Islet precursor cell (in vitro differentiated cells): ENCODE measurements at places on chromosomes 6 and 20.

DNA sequence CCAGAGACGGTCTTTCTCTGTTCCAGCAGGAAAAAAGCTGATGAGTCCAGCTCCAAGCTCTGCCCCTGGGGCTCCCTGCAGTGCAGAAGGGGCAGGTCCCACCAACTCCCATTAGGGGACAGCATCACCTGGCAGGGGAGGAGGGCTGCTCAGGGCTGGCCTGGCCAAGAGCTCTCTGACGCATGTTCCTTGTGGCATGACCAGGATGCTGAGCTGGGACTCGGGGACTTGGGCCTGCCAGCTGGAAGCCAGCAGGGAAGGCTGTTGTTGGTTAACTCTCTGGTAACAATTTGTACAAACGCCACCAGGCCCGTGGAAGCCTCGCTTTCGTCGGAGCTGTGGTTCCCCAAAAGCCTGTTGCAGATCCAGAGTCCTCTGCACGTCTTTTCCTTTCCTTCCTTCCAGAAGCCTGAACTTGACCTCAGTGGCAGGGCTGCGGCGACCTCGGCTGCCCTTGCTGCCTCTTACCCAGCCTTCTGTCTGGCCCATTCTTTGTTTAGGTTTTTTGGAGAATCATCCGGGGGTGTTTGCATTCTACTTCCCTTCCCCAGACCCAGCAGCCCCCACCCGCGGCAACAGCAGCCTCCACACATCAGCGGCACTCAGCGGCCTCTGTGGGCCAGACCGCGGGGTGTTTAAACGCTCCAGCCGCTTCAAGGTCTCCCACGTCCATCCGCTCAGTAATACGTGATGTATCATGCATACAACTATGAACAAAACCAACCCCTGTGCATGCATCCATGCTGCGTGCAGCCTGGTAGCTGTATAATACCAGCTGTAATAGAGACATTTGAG lies 63.3 kb downstream of the GNAS-AS1 start:
- DNase-seq, result no peak

GRCh38 chr6:131041814-131042213 lies 21.2 kb downstream of the EPB41L2 start:
- no peak for DNase-seq

DNA sequence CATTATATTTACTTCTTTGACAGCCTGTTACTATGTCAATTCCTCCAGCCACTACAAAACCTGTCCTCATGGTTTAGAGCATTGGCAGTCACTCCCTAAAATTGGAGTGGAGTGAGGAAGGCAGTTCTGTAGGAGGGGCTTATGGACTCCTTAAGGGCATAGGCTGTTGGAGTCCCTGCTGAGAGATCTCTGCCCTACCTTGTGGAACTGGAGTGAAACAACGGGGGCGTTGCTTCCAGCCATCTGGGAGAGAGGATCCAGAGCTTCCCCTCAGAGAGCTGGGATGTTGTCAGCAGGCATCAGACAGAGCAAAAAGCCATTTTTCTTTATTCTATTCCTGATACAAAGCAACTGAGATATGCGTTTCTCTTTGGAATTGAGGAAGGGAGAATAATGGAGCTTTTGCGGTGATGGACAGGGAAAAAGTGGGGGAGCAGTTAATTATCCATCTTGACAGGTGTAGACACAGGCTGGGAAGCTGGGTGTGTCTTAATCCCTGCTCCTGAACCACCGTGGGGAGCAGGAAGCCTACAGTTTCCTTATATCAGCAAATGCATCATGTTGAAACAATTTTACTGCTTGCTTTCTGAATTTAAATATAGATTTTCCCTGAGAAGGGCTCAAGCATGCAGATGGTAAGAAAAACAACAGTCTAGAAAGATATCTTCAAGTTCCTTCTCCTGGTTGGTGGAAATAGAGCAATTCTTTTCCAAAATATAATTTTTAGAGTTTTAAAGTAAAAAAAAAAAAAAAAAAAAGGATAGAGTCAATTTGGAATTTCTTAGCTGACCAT lies 402.5 kb downstream of the PLCB1 start:
- DNase-seq, result no peak

DNA sequence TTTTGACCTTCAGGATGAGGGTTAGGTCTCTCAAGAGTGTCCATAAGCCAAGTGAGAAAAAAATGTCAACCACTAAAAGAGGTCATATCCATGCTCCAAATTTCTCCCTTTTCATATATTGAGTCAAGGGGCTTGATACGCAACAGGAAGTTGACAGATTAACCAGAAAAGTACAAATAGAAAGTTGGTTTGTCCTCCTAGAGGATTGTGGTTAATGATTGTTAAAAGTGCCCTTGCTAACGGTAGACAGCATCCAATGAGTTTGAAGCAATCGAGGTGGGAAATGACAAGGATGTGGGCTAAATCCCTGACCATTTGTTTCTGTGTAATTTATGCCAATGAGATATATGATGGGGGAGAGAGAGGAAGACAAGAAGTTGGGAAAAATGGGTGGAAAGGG lies 18.1 kb upstream of the HBS1L start:
- DNase-seq, result no peak

GRCh38 chr6:150229436-150230163 lies 86.8 kb downstream of the PPP1R14C start:
- peak; percentile 69 for DNase-seq

- DNase-seq, result no peak
Measured at GRCh38 chr20:54047048-54047447, 23.3 kb downstream of the BCAS1 start.

- DNase-seq, result no peak
Measured at GRCh38 chr6:104884867-104885517, 25.3 kb upstream of the HACE1 start.

- DNase-seq, result no peak
Measured at GRCh38 chr6:7742223-7742785, 16.4 kb downstream of the BMP6 start.

DNA sequence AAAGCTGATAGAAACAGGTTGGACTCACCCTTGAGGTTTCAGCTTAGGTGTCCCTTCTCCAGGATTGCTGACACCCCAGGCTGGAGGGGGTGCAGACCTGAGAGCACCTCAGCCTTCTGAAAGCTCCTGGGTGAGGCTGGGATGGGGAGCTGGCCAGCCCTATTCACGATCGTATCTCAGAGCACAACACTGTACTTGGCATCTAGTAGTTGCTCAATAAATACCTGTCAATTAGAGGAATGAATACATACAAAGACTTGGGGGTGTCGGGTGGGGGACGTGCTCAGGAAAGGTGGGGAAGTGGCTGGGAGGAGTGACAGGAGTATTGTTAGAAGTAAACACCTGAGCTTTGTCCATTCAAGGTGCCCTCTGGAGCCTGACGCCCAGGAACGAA lies 61.7 kb downstream of the SLC2A10 start:
- DNase-seq, result no peak

DNA sequence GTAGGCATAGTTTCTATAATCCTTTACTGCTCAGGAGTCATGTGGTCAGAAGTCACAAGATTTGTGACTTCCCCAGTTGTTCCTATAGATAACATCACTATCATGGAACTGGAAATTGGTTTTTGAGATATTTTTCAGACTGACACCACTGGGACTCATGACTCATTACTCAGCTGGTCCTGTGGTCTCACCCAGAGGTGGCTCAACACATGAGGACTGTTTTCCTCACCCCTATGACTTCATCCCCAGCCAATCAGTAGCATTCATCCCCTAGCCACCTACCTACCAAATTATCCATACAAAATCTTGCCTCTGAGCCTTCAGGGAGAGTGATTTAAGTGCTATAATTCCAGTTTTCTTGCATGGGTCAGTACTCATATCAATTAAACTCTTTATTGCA lies 1217.7 kb downstream of the EPHA7 start:
- no peak for DNase-seq

DNA sequence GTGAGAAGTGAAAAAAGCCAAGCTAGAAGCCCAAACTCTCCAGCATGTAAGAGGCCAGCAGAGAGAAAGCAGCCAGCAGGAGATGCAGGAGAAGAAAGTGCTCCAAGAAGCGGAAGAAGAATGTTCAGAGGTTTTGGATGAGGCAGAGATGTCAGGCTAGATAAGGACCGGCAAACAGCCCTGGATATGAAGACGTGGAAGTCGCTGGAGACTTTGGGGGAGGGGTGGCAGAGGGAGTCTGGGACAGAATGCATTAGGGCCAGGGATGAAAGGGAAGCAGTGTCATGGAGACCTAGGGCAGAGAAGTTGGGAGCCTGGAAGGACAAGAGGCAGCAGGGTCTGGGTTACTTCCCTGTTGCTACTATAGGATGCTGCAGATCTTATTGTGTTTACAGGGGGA lies 5.3 kb upstream of the SCUBE3 start:
- peak; percentile 78 for DNase-seq

GRCh38 chr6:45415788-45416518 lies 38.2 kb upstream of the SUPT3H start:
- DNase-seq, result no peak

DNA sequence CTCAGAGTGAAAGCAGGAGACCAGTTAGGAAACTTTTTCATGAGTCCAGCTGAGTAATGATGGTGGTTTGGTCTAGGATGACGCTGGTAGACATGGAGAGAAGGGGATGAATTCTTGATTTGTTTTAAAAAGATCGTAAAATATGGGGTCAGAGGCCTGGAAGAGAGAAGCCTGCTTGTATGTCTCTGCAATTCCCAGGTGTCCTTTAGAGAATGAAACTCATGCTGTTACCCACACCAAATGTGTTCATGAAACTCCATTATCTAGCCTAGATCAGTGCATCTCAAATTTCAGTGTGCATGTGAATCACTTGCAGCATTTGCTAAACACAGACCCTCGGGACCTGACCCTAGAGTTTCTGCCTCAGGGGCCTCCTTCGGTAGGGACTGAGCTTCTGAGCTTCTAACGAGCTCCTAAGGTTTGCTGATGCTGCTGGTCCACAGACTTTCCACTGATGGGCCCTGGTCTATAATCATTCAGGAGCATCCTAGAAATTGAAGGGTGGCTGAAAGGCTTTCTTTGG lies 302.0 kb upstream of the PLCB4 start:
- DNase-seq, result no peak
